NCI-H526 treated with DMSO at 0.1 percent for 48 hours (cell line): ENCODE measurements at places on chromosomes 5 and 9.

DNA sequence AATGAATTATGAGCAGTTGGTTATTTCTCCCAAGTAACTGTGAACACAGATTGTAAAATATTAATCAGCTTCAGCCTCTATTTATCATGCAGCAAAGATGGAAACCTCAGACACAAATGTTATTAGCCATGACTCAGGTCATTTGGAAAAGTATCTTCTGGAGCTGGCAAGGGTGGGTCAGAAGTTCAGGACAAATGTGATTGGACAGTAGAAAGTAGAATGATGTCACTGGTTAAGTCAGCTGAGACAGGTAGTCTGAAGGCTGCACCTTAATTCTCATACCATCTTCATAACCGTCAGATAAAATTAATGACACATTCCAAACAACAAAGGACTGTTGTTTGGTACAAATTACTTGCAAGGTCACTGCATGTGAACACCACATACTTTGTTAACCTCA is 140.2 kb downstream of the EMB start:
- no peak for DNase-seq

- peak; percentile 21 for DNase-seq
Observed at GRCh38 chr5:159102311-159102934, 2.7 kb upstream of the EBF1 start.

GRCh38 chr5:119274767-119275130 is 81.1 kb upstream of the TNFAIP8 start:
- no peak for DNase-seq

GRCh38 chr9:128275198-128276007 is at the start of gene GOLGA2:
Gene GOLGA2, minus strand, starts transcription at chr9:128276007. Its CDS starts 31 bp downstream, at chr9:128275976.
- no peak for DNase-seq

DNA sequence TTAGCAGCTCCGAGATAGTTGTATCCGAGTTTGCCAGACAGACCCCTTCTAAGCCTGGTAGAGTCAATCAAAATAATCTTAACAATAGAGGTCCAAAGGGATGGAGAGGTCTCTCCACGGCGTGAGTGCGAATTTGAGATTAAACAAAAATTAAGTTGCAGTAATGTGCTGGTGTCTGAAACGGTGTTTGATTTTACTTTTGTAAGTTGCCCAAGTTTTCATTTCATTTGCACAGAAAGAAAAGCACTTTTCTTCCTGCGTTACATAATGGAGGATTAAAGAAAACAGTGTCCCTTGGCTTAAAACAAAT is 1.2 kb downstream of the IRX1 start:
- no peak for DNase-seq

- no peak for DNase-seq
Observed at GRCh38 chr5:89769975-89770374, 639.6 kb downstream of the CETN3 start.

GRCh38 chr9:130829762-130830161 is 5.3 kb upstream of the ABL1 start:
- no peak for DNase-seq

GRCh38 chr5:103498800-103499551 is 63.6 kb downstream of the NUDT12 start:
- DNase-seq, result no peak

DNA sequence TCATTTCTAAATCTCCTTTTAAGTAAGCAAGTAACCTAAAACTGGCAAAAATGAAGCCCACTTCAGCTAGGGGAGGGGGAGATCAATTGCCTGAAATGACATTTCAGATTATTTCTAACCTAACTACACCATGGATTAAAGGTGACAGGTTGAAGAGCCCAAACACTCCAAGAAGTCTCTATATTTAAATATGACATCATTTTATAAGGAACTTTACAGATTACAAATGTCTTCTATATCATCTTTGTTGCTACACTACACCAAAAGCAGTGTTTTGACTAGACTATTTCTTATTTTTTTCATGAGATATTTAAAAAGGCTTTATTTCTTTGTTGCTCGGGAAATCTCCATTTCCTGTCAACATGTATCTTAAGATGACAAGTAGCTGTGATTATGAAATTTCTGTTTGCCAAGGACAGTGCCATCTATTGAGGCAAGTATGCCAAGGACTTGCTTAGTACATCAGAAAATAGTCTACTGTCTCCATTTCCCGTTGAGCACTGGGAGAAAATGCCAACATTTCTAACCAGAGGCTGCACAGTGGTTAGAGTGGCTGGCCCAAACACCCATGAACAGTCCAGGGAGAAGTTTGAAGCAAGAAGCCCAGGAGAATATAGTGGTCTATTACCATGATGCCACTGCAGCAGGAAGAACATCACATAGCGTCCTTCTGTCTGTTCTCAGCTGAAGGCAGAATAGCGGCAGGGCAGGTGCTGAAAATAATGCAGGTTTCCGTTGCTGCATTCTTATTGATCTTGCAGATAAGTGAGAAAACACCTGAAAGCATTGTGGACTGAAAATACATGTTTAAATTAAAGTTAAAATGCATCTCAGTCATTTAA is 93.4 kb upstream of the ITGA2 start:
- no peak for DNase-seq

DNA sequence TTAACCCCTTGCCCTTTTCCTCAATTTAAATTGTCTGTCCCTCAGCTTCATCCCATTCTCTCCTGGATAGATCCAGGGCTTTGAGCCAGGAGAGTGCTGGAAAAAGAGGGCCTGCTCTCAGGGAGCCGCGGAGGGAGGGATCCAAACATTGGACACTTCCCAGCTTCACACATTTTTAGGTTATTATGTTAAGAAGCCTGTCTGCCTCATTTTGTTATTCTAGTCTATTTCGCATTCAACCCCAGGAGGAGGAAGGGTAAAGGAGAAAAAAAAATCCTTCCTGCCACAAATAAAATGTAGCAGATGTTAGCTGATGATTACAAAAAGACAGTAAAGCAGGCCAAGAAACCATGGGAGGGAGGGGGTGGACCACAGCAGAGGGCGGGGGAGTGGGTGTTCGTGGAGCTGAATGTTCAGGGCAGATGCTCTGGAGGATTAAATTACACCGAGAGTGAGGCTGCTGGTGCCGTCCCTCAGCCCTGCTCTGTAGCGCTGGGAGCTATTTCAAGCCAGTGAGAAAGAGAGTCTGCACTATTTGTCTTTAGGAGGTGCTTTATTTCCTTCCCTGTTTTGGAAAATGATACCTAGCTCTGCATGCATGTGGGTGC is 60.6 kb upstream of the ZFR start:
- peak; percentile 56 for DNase-seq

- peak; percentile 47 for DNase-seq
Observed at GRCh38 chr5:41270423-41271251, 57.3 kb upstream of the C6 start.
